ENCODE measurements at places on chromosomes 5 and 9.

GRCh38 chr5:78753093-78753531 lies 104.5 kb upstream of the LHFPL2 start:
- no peak for DNase-seq

GRCh38 chr9:3415906-3416305 lies 109.9 kb downstream of the RFX3 start:
- DNase-seq: no peak

DNA sequence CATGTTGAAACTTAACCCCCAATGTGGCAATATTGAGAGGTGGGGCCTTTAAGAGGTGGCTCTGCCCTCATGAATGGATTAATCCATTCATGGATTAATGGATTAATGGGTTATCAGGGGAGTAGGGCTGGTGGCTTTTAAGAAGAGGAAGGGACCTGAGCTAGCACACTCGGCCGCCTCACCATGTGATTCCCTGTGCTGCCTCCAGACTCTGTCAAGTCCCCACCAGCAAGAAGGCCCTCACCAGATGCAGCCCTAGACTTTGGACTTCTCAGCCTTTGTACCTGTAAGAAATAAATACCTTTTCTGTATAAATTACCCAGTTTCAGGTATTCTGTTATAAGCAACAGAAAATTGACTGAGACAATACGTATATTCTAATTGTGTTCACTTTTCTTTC lies 272.2 kb upstream of the DMRT1 start:
- DNase-seq: no peak

DNA sequence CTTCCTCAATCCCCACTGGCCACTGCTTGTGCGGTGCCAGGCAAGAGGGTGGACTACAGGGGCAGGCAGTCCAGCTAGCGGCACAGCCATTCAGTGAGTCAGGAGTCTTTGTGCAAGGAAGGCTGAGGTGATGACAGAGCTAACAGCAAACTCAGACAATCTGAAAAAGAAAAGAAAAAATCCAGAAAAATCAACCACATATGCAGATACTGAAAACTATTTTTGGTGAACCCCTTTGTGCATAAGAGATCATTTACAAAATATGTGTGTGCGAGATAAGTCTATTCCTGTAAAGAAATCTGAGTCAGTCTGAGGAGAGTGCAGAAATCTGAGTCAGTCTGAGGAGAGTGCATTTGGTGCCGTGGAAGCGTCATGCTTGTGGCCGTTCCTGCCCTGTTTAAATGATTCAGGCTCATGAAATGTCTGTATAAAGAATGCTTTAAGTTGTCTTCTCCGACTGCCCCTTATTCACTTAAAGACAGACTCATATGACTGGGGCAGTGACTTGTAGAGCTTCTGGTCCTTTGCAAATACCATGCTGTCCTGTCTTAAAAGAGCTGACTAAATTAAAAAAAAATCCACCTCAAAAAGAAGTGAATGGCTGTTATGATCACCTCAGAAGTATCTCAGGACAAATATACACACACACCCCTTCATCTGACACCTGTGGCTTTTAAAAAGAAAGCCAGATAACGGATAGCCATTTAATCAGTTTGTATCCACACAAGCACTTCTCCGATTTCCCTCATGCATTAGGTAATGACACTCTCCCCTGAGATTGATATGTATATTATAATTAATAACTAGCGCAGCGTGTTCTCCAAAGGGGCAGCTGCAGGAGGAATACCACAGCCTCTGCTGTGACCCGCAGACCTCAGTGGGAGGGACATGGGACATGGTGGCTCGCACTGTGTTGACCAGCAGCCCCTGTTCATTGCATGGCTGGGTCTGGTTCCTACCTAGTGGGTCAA lies 47.3 kb downstream of the TRIO start:
- DNase-seq: no peak

- DNase-seq: no peak
These were observed 145.8 kb downstream of the BARX1 start for GRCh38 chr9:93809204-93809940.

DNA sequence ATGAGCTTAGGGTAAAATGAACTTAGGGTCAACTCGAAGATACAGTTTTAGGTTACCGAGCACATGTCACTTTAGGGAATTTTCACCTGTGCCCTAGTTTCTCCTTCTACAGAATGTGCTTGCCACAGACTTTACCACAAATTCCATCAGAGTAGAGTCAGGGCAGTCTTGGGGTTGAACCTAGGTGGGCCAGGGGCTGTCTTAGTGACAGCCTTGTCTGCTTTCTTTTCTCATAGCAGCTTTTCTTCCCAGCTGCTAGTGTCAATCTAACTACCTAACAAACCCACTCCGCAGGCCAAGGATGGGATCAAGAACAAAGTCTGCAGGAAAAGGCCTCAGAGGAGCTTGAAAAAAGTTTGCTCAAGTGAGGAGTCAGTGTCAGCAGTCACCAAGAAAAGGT lies 458.1 kb upstream of the CDH18 start:
- no peak for DNase-seq

DNA sequence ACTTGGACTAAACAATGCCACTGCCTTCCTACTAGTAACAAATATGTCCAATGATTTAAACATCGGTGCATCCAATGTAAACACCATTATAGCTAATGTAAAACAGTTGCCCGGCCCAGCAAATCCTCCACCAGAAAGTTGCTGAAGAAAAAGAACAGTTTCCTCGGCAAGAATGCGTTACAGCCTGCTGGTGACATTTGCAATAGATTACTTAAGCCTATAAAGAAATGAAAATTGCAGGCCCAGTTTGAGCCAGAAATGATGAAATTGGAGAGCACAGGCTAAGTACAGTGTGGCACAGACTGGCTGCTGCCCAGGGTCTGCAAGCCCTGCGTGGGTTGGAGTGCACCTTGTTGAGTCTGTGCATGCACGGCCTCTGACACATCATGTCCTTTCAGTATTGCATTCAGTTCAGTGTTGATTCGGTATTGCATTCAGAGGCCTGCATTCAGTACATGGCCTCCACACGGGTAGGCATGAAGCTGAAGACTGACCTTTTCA lies 406.0 kb upstream of the KLF4 start:
- DNase-seq: no peak

GRCh38 chr9:114754581-114754980 lies 51.3 kb downstream of the TNFSF15 start:
- DNase-seq: no peak
